ENCODE measurements at places on chromosomes 5 and 9.
A peak's percentile ranks its signal among the peaks of the same experiment; 100 is the strongest.

GRCh38 chr5:178074266-178074952 lies 38.9 kb upstream of the N4BP3 start:
- peak; percentile 9 for DNase-seq

GRCh38 chr5:171483551-171484135 lies 64.2 kb downstream of the FGF18 start:
- DNase-seq = peak; percentile 37

GRCh38 chr5:120007598-120007997 lies 378.2 kb downstream of the FAM170A start:
- no peak for DNase-seq

- DNase-seq = no peak
Observed at GRCh38 chr5:160565376-160565775, 143.7 kb downstream of the PTTG1 start.

GRCh38 chr9:135341612-135342169 lies 137.9 kb upstream of the PPP1R26 start:
- DNase-seq = no peak

DNA sequence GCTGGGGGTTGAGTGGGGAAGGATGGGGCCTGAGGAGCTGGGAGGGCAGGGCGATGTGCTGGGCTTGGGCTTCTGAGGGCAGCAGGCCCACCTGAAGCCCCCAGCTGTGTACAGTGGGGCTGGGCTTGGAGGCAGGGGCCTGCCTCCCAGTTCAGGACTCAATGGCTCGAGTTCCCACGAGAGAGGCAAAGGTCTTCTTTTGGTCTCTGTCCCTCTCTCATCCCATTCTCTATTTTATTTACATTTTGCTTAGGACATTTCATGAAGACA lies 180.6 kb downstream of the MACROH2A1 start:
- no peak for DNase-seq

GRCh38 chr5:4581289-4581688 lies 558.8 kb upstream of the ADAMTS16 start:
- DNase-seq = no peak

GRCh38 chr5:181084621-181085195 lies 44.6 kb downstream of the BTNL9 start:
- DNase-seq = no peak

DNA sequence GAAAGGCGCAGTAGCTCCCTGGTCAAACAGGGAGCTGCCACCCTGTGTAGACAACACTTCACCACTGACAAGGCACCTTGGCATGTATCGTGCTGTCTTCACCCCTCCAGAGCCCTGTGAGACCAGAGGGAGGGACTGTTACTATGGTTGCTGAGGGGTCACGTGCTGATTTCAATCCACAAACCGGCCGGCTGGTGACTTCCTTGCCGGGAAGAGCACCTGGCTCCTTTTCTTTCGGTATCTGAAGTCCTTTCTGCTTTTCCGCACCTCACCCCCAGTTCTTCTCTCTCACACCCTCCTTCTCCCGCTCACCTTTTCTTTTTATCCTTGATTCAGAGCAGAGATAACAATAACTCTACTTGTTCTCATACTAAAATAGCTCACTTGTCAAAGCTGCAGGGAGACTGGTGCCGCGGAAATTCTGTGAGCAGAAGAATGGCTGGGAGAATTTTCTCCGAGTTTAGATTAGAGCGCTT lies 327.2 kb downstream of the ZSWIM6 start:
- no peak for DNase-seq

DNA sequence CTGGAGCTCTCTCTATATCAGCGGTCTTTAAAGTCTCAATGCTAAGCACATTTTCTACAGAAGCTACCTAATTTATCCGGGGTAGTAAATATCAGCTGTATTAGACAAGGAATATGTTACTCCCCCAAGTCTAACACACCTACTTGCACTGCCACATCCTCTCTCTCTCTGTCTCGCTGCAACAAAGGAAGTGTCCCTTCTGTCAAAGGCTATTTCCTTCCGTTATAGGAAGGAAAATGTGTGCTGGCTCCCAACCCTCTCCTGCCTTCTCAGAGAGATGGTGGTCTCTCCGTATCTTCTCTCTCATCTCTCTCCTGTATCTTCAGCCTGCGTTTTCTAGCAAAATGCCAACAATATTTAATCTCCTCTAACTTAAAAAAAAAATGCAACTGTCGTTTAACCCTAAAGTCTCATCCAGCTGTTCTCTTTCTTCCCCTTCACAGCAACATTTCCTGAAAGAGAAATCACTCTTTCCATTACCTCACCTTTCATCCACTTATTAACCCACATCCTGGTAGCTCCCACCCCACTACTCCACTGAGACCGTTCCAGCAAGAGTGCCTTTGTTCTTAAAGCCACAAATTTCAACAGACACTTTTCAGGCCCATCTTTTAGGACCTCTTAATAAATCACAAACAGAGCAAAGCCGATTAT lies 2.3 kb downstream of the TTF1 start:
- DNase-seq = no peak

Data from NCI-H446 (cell line).